ENCODE measurements at places on chromosomes 1 and 21.

DNA sequence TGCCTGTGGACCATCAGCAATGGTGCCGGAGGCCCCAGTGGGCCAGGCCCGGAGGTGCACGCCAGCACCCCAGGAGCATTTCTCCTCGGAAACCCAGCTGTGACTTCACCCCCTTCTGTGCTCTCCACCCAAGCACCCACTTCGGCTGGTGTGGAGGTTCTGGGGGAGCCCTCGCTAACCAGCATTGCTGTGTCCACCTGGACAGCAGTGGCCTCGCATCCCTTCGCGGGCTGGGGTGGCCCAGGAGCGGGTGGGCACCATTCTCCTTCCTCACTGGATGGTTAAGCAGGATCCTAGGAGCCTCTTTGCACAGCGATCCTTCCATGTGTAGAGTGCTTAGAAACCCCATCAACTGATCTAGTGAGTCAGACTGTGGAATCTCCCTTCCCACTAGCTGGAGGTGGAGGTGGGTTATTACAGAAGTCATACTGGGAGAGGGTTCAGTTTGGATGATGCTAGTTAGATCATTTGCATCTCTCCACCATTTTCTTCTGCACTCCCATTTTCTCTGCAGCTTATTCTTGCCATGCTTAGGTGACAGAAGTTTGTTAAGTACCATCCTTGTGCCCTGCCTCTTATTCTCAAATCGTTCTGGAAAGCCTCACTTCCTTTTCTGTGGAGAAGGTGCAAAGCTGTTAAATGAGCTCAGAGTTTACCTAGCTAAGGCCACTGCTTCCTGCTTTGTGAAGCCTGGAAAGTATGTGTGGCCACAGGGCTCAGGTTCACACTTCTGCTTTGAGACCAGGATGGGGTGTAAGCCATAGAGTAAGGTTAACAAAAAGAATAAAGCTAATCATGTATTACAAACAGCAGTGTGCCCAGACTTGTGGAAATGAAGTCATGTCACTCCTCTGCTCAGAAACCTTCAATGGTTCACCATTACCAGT lies 32.3 kb downstream of the TBX19 start:
- peak; percentile 10 for DNase-seq

- DNase-seq: no peak
These were observed 62.4 kb downstream of the PTPRC start for GRCh38 chr1:198701250-198701649.

DNA sequence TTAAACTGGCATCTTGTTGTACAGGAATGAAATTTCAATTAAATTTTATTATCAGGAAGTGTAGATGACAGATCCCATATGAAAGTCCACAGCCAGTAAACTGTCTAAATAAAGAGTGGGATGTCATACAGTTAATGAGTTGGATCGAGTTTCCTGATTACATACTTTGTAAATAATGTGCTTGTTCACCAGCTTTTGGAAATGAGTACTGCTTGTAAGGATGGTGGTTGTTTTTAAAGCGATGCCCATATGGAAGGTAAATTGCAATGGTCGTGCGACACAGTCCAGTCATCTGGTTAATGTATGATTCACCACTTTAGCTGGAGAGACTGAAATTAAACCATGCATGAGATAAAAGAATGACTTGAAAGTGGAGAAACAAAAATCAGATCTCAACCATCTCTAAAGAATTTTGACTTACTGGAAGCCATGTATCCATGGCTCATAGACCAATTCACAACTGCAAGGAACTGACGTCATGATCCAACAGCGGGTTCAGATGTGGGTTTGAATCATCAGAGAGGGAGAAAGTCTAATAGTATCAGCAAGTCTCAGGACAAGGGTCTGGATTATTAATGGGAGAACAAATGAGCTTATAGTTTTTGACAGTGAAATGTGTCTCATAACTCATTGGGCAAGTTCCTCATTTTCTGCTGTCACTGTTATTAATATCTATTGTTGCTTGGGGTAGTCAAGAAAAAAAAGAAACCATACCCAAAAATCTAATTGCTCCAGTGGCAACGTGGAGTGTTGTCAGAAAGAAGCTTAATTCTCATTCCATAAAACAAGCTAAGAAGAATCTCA lies 49.0 kb downstream of the MAP10 start:
- DNase-seq: peak; percentile 89

GRCh38 chr1:225697428-225697827 lies 44.5 kb upstream of the ENAH start:
- DNase-seq: no peak

- no peak for DNase-seq
These were observed 120.6 kb downstream of the NAV1 start for GRCh38 chr1:201659572-201659971.

DNA sequence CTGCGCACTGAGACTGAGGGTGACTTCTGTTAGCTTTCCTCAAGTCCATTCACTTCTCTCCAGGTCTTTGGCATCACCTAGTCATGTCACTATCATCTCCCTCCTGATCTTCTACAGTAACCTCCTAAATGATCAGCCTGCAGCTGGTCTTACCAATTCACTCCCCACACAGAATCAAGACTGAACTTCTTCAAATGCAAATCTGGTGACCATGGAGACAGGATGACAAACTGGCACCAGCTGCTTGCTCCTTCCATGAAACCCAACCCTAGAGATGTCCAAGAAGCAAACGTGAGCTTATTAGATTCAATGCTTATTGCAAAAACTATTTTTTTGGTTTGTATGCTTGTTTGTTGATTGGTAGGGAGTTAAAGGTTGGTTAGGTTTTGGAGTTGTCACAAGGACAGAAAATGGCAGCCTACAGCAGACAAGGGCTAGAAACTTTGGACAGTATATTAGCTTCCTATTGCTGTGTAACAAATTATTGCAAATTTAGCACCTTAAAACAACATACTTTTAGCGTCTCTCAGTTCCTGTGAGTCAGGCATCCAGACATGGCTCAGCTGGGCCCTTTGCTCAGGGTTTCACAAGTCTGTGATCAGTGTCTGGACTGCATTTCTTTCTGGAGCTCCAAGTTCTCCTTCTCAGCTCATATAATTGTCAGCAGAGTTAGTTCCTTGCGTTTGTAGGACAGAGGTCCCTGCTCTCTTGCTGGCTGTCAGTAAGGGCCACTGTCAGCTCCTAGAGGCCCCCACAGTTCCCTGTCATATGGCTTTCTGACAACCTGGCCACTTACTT lies 53.3 kb upstream of the GJA8 start:
- DNase-seq: no peak

DNA sequence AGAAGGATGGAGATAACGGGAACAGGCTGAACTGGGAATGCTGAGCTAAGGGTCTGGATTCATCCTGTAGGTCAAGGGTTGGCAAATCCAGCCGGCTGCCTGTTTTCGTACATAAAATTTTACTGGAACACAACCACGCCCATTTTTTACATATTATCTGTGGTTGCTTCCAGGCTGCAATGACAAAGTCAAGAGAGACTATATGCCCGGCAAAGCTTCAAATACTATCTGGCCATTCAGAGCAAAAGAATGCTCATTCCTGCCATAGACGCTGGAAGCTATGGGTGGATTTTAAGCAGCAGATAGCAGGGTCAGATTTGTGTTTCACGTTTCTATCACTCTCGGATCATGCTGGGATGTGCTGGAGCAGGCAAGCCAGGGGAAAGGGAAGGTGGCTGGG lies 137.9 kb upstream of the EDN2 start:
- peak; percentile 39 for DNase-seq
